ENCODE measurements at places on chromosomes 3 and 15.

DNA sequence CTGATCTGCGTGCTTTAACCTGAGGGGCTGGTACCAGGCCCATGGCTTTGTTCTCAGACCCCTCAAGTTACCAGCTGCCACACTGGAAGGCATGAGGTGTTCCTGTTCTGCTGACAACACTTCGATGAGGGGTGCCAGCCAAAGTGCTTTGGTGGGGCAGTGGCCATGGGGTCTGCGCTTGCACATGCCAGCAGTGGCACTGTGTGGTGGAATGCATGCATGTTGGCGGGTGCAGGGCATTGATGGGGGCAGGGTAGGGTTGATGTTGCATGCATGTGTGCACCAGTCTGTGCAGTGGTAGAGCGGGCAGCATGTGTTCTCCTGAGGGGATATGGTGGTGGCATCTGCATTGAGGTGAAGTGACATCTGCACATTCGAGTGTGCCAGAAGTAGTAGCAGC is 497.0 kb downstream of the SQOR start:
- DNase-seq: no peak

DNA sequence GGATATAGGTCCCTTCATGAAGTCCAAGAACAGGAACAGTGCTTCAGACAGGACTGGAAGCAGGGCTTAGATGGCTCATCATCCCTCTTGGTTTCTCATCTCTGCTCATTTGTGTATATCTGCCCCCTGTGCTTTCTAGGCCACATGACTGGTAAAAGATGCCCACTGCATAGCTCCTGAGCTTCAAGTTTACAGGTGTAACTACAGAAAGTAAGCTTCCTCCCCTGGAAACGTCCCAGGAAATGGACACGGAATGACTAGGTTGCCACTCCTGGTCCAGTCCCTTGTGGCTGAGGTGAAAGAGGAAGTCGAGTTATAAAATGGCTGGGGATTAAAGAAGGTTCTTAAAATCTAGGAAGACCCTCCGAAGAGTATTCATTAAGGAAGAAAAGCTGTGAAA is 32.5 kb downstream of the MYO5A start:
- DNase-seq: no peak

DNA sequence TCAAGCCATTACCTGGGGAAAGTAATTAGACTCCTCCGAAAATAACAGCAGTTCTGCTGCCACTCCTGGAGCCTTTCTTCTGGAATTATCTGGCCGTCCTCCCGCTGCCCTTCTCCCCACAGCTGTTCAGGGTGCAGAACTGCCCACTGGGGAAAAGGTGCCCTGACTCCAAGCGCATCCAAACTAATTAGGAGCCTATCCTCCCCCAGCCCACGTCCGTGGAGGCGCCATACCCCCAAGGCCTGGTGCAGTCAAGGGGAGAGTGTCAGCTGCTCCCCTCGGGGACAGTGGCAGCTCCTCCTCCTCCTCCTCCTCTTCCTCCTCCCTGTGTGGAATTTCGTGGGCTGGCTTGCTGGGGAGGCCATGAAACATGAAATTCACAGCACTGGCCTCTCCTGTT is 177.2 kb downstream of the XXYLT1 start:
- DNase-seq: no peak

DNA sequence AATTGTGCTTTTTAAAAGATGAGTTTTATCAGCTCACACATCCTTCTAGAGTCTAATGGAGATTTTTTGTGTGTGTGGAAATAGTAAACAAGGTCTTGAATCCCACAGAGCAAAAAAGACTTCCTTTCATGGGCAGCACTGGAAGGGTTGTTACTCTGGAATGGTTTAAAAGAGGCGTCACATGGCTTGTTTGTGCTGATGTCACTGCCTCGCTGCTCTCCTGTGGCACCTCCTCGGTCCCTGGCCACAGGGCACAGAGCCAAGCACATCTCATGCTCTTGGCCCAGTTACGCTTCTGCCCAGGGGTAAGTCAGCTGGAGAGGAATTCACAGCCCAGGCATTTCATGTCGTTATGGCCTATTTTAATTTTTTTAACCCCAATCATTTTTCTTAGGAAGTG is 53.2 kb downstream of the PGPEP1L start:
- DNase-seq: peak; percentile 5

GRCh38 chr3:21484057-21484827 is 266.8 kb downstream of the ZNF385D start:
- peak; percentile 14 for DNase-seq

DNA sequence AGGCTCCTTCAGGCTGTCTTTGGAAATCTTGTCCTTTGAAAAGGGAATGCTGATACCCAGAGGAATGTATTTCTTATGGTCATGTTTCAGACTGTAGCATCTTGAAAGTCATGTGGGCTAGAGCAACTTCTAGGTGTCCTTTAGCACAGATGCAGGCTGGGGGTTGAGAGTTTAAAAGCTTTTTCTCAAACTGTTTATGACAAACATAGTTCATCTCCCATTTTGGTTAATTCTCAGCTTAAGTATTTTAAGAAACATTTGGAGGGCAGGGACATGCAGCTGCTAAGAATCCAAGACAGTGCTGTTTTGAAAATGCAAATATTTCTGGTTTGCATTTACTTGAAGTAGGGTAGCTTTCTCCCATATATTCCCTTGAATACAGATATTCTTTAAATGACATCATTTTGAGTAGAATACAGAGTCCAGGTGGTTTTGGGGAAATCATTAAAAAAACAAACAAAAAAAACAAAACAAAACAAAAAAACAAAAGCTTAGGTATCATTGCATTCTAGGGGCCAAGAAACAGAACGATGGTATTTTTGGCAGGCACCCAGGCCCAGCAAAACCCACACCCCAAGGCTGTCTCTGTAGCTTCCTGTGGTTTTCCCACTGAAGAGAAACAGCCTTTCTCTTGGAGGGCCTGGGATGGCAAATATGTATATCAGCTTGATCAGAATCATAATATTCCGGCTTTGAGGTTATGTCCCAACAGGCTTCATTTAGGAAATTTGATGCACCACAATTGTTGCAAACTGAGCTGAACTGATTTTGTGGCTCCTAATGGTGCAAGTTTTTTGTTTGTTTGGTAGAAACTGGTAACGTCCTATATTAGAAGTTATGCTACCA is 120.0 kb downstream of the ATG7 start:
- DNase-seq: peak; percentile 21

- peak; percentile 53 for DNase-seq
These were observed 37.7 kb upstream of the LCTL start for GRCh38 chr15:66603301-66604179.

DNA sequence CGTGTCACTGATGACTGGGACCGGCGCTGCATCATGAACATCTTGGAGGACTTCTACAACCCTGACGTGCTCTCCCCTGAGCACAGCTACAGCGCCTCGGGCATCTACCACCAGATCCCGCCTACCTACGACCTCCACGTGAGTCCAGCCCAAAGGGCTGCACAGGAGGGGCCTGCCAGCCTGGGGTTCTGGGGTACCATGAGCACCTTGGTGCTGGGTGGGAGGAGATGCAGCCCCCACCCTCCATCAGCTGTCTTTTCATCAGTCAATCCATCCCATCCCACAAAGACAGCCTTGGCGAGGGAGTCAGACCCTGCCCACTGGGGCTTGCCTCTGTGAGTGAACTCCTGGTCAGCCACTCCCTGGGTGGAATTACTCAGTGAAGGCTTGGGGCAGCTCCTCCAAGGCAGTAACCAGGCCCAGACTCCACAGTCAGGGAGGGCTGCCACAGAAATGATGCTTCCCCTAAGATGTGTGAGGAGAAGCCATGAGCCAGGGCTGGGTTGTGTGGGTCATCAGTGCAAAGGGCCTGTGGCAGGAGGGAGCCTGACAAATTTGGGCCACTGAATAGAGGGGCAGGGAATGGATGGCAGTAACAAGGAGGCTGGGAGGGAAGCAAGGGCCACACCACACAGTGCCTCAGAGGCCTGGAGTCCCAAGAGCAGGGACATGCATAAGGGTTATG is 47.9 kb downstream of the SEMA3G start:
- no peak for DNase-seq

GRCh38 chr3:151226088-151226563 is 23.1 kb upstream of the GPR171 start:
- DNase-seq: no peak

GRCh38 chr3:170090601-170090981 is 52.8 kb downstream of the GPR160 start:
- DNase-seq: no peak

DNA sequence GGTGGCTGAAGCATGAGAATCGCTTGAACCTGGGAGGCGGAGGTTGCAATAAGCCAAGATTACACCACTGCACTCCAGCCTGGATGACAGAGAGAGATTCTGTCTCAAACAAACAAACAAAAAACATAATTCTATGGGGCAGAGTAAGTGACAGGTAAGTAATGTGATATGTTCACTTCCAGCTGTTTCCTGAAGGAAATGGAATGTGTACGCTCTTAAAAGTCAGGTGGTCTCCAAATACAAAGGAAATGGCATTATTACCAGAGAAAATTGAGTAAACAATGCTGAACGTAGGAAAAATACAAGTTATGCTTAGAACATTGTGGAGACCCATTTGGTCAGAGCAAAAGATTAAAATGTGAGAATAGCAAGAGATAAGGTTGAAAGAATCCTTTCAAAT is 278.5 kb downstream of the SCAPER start:
- DNase-seq: no peak

- DNase-seq: no peak
These were observed 36.9 kb downstream of the SETMAR start for GRCh38 chr3:4340077-4340410.

DNA sequence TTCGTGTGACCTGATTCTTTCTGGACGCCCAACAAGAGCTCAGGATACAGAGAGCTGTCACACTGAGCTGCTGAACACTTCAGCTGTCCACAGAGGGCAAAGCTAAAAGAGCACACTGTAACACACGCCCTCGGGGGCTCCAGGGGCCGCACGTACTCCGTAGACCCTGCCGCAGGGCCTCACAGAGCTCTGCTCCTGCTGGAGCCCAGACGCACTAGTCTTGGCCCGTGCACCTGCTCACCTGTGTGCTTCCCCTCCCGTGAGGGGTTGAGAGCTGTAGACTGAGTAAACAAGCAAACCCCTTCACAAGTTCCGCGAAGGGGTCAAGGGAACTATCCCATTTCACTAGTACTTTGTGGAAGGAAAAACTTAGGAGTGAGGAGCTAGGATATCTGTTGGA is 30.7 kb upstream of the TUSC7 start:
- DNase-seq: no peak

GRCh38 chr3:14915636-14916222 is 31.7 kb upstream of the NR2C2 start:
- DNase-seq: no peak

DNA sequence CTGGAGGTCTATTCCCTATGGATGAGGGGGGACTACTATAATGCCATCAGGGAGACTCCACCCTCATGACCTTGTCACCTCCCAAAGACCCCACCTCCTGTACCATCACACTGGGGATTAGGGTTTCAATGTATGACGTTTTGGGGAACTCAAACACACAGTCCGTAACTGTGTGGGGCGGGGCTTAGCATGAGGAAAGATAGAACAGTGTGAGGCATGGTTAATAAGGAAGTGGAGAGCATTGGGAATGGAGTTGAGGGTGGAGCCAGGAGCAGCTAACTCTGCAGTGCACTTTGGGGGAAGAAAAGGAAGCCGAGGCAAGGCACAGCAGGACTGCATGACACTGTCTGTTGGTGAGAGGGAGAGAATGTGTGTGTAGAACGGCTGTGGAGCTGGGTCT is 90.9 kb upstream of the AGBL1 start:
- DNase-seq: no peak

DNA sequence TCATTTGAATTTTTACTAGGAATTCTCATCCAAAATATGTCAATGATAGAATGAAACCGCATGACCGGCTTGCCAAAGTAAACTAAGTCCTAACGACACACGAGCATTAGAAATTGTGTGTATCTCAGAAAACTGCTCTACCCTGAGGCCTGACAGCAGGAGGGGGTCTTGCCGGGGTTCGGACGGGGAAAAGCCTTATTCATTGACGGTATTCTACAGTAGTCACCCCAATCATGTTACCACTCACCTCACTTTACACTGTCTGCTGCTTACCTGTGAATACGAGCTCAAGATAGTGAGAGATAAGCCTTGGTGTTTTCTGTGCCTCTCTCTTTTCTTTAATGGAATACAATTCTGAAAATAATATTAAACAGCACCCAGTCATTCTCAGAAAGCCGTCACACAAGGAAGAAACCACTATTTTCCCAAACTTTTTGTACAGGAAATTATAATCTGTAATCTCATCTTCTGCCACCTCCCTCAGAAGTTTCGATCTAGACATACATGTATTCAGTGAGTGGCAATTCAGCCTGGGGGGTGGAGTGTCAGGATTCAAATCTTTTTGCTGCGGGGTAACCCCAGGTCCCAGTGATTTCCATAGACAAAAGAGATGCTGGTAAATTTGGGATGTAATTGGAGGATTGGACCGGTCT is 492 bp upstream of the FAM43A start:
- DNase-seq: peak; percentile 40

- no peak for DNase-seq
These were observed 420.2 kb downstream of the TBC1D5 start for GRCh38 chr3:17322106-17322793.

GRCh38 chr3:13475871-13476590 is 4.1 kb upstream of the HDAC11 start:
- no peak for DNase-seq

GRCh38 chr3:82082796-82083195 is 321.4 kb upstream of the GBE1 start:
- no peak for DNase-seq

DNA sequence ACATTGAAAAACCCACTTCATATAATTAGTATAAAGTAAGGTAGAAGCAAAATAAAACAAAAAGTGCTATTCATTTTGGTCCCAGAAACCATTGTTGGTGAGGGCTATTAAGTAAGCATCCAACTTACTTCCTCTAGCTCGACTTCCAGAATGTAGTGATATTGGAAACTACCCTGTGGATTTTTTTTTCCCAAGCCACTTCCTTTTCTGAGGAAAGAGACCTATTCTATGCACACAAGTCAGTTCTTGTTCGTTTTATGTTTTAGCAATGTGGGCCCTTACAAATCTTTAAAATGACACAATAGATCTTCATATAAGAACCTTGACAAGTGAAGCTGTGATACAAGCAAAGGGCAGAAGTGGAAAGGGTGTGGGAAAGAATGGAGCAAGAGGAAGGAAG is 402.0 kb upstream of the TBL1XR1 start:
- DNase-seq: no peak

Measured in H54 (cell line).